ENCODE measurements at places on chromosomes 1 and 21.

DNA sequence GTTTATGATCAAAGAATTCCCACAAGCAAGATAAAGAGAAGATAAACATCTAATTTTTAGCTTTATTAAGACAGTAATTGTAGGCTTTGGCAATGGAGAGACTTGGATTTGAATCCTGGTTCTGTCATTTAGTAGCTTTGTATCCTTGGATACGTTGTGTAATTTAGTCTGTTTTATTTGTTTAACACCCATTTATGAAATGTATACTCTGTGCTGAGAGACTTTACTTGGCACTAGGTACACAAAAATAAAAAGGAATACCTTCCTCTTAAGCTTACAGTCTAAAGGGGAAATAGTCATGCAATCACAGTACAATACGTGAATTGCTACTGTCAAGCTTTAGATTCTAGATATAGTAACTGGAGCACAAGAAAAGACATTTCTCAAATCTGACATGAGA, 23.8 kb downstream of the ZMPSTE24 start:
- no peak for DNase-seq

GRCh38 chr1:175208773-175209492, 16.4 kb upstream of the KIAA0040 start:
- DNase-seq: no peak

GRCh38 chr1:8423269-8423691, 105.4 kb downstream of the SLC45A1 start:
- DNase-seq: no peak

DNA sequence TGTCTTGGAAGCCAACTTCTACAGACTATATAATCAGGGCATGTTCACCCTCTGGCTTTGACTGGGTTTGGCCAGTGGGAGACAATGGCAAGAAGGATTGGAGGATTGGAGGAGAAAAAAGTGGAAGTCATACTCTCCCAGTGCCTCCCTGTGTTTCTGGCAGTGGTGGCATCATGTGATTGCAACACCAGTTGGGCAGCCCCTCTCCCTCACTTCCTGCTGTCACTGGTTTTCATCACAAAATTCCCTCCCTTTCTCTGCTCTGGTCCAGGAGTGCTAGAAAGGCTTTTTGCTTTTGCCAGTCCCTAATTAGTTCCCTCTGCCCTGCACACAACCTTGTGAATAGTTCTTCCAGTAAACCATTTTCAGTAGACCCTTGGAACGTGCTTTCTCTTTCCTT, 3.7 kb upstream of the QSOX1 start:
- DNase-seq: no peak

- DNase-seq: no peak
Observed at GRCh38 chr1:56516539-56517252, 62.7 kb downstream of the PLPP3 start.

DNA sequence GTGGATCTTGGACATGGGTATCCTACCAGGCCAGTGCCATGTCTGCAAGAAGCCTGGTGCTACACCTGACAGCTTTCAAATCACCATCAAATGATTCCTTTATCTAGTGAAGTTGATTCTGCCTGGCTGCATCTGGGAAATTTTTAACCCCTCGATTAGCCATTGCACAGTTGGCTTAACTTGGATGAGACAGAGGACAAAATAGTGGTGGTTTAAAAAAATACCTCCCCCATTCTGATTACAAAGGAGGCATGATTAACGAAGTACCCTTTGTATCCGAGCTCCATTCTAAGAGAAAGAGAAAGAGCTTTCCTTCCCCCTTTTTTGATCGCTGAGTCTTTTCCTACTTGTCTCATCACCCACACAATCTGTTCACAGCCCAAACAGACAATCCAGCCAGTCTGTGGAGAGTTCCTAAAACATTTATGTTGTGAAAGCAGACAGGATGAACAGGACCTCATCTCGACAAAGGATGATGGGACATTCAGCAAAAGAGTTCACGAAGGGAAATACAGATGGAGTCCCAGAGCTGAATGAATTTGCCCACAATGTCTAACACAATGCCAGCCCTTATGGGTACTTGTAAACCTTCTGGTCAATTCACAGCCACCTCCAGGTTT, 20.5 kb downstream of the WLS start:
- DNase-seq: no peak

- DNase-seq: no peak
Observed at GRCh38 chr1:18109756-18110597, 2.4 kb downstream of the IGSF21 start.

DNA sequence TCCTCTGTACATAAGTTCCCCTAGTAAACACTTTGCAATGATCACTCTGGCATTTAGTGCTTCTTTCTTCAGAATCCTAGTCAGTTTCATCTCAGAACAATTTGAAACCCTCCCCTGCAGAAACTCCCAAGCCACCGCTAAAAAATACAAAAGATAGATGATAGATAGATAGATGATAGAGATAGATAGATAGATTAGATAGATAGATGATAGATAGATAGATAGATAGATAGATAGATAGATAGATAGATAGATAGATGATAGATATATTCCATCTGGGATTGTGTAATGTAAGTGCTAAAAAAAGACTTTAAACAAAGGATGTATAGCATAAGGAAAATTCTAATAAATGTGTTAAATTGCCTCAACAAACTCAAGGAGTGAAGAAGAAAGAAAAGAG, 212.6 kb upstream of the POGK start:
- no peak for DNase-seq

DNA sequence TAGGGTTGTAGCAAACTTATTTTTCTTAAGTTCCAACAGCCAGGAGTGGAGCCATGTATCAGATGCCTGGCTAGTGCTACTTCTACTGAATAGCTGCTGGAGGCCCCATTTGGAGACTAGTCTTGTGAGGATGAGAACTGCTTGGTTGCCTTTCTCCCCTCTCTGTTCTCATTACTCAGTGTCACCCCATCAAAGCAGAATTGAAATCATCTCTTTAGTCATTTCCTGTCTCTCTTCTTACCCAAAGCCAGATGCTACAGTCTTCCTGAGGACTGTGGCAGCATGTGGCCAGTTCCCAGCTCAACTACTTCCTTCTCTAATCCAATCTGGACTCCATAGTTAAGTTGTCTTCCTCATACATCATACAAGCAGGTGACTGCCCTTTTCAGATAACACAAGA, 197.5 kb downstream of the BRINP2 start:
- DNase-seq: no peak

- DNase-seq: no peak
Observed at GRCh38 chr1:42931911-42932422, 26.7 kb downstream of the SLC2A1 start.

GRCh38 chr1:170668209-170669106, 4.5 kb downstream of the PRRX1 start:
- DNase-seq: no peak

GRCh38 chr1:203327684-203328457, 22.6 kb downstream of the BTG2 start:
- DNase-seq: peak; percentile 81

- no peak for DNase-seq
Observed at GRCh38 chr1:23667411-23667810, 24.2 kb upstream of the RPL11 start.

- no peak for DNase-seq
Observed at GRCh38 chr1:181319907-181320306, 163.4 kb upstream of the CACNA1E start.

DNA sequence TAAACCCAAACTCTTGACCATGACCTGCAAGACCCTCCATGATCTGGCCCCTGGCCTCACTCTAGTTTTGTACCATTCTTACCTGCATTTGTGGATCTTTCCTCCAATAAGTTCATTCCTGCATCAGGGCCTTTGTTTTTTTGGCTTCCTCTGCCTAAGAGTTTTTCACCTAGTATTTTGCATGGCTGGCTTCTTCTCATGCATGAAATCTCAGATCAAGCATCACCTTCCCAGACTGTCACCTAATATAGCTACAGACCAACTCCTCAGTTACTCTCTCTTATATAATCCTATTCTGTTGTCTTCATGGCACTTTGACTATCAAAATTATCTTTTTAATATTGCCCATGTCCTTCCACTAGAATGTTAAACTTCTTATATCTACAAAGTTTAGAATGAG, 54.2 kb downstream of the BTBD8 start:
- no peak for DNase-seq

GRCh38 chr21:17050646-17051045, 462.2 kb upstream of the CXADR start:
- DNase-seq: no peak

DNA sequence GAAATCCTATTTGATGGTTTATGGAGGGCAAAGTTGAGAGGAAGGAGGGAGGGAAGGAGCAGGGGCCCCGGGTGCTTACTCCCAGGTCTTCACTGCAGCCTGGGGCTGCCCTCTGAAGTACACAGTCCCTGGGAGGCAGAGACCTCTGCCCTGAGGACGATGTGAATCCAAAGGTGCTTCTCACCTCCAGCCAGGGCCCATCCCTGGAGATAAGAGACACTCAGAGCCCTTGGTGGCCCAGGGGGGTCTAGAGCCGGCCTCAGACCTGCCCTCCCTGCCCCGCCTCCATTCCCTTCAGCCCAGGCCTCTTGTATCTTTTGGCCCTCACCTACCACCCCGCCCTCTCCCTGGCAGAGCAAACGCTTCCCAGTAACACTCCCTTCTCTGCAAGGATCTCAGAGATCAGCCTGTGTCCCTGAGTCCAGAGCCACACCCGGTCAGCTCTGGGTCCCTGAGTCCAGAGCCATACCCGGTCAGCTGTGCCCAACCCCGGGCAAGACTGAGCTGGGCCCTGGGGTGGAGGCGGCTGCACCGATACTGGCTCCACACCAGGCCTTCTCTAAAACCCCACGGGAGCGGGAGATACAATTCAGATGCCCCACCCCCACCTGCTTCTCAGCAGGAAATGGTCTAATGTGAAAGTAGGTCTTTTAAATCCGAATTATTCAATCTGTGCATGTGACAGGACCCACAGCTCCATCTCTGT, 3.6 kb upstream of the GNB1 start:
- no peak for DNase-seq

DNA sequence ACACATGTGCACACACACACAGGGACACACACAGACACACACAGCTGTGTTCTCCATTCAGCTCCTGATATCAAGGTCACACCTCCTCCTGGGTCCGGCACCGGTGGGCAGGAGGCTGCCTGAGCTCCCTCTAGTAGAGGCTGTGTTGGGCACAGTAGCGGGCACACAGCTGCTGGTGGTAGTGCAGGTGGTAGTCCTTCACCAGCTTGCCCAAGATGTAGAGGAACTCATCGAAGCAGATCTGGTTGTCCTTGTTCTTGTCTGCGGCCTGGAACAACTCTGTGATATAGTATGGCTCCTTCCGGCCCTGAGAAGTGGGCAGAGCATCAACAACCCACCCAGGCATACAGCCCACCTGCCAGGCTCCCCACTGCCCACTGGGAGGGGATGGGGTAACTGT, 5.6 kb upstream of the S100A8 start:
- no peak for DNase-seq

- no peak for DNase-seq
Observed at GRCh38 chr1:115783311-115783710, 14.8 kb upstream of the CASQ2 start.

DNA sequence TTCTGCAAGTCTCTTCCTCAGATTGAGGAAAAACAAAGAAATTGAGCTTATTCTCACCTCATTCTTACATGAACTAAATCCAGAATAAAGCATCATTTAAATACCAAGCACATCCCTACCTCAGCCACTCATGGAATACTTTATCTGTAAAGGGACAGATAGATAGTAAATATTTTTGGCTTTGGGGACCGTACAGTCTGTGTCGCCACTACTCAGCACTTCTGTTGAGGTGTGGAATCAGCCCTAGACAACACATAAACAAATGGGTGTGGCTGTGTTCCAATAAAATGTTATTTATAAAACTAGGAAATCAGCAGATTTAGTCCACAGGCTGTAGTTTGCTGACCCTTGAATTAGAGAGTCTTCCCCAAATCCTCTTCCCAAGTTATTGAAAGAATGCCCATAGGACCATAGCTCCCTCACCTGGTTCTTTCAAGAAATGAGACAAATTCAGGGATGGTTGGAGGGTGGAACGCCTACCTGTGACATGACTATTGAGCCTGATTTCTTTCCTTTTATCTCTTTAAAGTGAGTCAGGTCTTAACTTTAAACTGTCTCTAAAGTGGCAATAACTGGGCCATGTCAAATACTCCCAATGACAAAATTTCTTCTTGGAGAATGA, 878.5 kb downstream of the USP25 start:
- no peak for DNase-seq

GRCh38 chr1:15107058-15107687, 46.4 kb upstream of the TMEM51 start:
- no peak for DNase-seq

GRCh38 chr1:12542138-12542465, 75.9 kb downstream of the DHRS3 start:
- DNase-seq: no peak

DNA sequence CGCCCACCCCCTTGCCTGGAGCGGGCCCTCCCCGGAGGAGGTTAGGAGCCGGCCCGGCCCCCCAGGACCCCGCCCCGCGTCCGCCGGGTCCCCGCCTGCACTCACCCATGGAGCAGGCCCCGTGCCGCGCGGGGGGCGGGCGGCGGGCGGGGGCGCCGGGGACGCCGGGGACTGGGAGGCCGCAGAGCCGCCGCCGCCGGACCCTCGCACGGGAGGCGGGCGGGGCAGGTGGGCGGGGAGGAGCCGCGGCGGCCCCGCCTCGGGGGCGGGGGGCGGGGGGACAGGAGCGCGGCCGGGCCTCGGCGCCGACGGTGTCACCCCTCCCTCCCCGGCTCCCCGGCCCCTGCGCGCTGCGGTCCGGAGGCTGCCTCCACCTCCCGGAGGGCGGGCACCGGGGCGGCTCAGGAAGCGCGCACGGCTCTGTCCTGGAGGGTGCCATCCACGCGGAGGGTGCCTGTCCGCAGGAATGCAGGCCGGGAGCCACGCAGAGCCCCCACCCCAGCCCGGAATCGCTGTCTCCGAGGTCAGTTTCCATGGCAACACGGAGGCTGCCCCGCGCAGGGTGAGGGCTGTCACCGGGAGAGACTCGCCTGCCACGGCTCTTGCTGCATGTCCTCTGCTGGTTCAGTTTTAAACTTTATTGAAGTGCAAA, 5.9 kb upstream of the PLEKHG5 start:
- peak; percentile 30 for DNase-seq

DNA sequence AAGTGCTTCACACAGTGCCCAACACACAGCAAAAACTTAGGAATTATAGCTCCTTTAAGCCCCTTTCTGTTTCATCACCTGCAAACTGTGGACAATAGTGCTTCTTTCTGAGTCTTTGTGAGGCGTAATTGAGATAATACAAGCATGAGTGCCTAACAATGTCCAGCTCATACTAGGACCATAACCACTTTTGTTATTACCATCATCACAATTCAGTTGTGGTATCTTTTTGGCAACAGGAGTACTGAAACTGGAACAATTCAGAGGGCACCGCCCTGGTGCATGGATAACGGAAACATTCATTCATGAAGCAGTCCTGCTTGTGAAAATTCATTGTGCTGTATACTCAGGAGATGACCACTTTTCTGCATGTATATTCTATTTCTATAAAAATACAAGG, 18.2 kb downstream of the DNAJC11 start:
- no peak for DNase-seq

GRCh38 chr1:70947835-70948234, 99.8 kb downstream of the PTGER3 start:
- DNase-seq: no peak

DNA sequence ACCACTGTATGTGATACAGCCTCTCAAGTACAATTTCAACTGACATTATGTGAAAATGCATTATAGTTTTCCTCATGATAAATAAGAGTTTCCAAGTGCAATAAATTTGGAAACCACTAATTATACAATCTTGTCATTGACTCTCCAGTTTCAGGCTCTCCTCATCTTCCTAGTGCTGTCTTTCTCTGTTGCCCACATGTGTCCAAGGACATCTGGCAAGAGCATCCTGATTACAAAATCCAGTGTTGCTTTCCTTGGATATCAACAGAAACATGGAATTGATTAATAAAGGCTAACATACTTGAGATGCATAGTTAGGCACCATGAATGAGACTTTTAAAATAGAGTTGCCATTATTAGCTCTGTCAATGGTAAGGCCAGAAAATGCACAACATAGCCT, 15.6 kb upstream of the MAP10 start:
- DNase-seq: no peak
